ENCODE measurements at places on chromosomes 1 and 21.
A peak's percentile ranks its signal among the peaks of the same experiment; 100 is the strongest.

DNA sequence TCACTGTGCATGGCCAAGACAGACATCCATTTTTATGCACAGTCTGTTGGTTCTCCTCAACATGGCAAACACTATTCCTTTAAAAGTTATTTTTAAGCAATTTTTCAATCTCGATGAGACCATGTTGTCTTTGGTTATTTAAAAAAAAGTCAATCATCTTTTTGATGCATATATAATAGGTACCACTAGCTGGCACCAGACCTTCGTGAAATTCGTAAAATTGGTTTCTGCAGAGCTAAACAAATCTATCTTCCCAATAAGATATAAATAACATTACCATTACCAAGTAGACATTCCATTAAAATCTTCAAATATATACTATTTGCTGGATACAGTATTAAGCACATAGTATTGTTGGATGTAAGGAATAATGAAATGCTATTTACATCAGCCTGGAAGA is 220.0 kb upstream of the GREM2 start:
- DNase-seq: no peak

DNA sequence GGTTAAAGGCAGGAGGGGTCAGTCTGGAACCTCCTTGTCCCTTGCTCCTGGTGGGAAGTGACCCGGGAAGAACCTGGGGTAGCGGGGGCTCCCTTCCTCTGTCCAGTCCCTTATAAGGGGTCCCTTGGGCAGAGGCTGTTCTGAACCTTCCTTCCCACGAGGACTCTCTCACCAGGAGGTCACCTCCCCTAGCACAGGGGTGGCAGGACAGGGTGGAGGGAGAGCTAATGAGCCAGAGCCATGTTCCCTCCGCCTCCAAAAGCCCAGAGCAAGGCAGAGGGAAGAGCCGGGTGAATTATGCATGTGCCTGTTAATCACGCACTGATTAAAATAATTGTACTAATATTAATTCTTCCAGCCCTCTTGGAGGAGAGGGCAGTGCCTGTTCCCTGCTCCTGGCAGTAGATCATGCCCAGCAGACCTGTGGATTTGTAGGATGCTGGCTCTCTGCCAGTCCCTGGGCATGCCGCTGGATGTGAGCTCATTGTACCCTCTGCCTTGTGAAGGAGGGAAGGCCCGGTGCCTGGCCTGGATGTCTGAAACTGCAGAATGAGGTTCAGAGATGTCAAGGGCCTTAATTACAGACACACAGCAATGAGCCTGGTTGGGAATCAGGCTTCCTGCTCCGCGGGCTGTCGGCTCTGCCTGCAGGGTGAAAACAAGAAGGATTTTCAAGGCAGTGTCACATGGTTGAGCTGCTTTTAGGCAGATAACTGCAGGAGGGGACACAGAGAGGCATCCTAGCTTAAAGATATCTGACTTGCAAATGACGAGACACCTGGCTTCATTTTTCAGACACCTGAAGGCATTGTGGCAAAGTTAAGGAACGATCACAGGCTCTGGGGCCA is 68.2 kb downstream of the IGSF21 start:
- DNase-seq: no peak

DNA sequence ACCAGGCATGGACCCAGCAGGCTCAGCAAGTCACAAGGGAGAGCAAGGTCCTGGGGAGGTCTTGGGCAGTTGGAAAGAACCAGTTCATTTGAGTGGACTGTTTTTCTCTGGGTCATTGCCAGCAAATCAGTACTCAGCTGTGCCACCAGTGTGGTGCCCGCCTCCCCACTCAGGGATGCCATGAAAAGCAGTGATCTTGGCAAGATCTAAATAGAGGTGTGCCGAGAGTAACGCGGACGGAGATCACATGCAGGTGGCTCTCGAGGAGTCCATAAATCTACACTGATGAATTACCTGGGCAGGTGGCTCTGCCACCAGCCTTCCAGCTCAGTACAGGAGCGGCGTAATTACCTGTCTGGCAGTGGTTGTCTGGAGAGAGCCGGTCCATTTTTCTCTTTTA is 642.2 kb downstream of the PTPRU start:
- no peak for DNase-seq

DNA sequence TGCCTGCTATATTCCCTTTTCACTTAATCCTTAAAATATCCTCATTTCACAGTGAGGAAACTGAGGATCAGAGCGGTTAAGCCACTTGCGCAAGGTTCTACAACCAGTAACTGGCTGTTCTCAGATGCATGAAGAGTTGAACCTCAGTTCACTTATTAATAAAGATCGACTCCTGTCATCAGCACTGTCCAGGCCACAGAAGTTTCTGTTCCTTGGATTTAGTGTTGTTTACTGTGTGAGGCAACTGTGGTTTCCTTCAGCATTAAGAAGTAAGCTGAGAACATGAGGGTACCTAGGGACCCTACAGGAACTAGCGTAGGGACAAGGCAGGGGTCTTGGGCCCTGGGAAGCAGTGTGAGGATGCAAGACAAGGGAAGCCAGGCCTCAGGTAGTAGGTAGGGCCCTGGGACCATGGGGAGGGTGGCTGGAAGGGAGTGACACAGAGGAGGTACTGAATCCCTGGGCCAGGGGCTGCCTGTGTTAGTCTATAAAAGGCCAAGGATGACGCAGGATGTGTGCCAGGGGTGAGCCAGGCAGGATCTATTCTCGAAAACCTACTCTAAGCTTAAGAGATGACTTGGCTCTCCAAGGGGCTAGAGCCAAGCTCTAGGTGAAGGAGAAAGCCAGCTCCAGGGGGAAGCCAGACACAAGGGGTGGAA is 181.2 kb upstream of the CSF3R start:
- DNase-seq: no peak

DNA sequence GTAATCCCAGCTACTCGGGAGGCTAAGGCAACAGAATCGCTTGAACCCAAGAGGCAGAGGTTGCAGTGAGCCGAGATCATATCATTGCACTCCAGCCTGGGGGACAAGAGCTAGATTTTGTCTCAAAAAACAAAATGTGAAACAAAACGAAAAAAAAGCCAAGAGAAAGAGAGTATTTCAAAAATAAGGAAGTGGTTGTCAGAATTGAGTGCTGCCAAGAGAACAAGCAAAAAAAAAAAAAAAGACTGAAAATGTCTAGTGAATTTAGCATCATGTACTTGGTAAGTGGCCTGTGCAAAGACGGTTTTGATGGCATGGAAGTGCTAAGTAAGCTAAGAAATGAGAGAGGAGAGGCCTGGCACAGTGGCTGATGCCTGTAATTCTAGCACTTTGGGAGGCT is 14.3 kb downstream of the KPNA6 start:
- no peak for DNase-seq

DNA sequence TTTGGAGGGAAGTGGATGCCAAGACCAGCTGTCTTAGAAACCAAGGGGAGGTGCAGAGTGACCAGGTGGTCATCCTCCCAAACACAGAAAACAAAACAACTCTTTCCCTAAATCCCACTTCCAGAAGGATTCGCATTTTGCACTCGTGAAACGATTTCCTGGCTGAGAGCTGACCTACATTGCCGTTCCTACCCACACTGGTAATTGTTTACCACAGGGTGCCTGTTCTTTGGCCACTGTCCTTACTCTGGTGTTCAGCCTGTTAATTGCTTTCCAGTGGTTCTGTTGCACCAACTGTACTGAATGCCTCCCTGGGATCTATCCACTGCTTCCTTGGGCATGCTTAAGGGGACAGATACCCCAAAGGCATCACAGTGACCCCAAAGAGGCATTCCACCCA is 23.2 kb upstream of the PLA2G2C start:
- DNase-seq: no peak

GRCh38 chr21:30207252-30207579 is 8.7 kb downstream of the CLDN8 start:
- DNase-seq: no peak

- no peak for DNase-seq
These were observed 28.0 kb downstream of the MACO1 start for GRCh38 chr1:25458541-25459298.

DNA sequence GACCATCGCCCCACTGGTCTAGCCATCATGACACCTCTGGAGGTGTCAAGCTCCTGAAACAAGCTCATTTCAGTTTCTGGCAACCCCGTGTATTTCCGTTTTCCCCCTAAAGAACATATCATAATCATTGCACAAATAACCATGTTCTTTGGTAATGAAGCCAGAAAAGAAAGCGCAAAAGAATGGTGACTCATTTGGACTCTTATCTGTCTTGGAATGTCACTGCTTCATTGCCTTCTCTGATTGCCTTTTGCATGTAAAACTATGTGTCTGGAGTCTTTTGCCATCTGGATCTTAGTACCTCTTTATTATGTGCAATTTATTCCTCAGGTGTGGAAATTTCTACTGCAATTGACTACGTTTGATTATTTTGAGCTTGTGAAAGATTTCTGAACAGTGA is 110.5 kb downstream of the COLGALT2 start:
- DNase-seq: no peak

- DNase-seq: no peak
These were observed 132.1 kb upstream of the PRMT6 start for GRCh38 chr1:106924360-106924759.

- DNase-seq: no peak
These were observed at the start of gene HHIPL2 for GRCh38 chr1:222547944-222548671. HHIPL2 (minus strand) TSS chr1:222548104; CDS start chr1:222548044, 60 bp downstream.

- no peak for DNase-seq
These were observed 87.9 kb upstream of the LYST start for GRCh38 chr1:235954306-235955283.

DNA sequence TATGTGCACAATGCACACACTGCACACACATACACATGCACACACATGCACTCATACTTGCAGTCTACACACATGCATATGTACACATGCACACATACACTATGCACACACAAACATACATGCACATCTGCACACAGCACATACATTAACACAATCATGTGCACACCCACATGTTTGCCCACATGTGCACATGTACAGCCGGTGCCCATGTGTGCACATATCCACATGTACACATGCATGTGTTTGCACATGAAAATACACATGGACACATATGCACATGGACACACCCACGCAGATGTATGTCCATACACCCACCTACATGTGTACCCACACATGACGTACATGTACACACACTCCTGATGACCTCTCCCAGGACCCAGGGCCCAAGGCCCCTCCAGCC is 105.1 kb upstream of the ACTRT2 start:
- no peak for DNase-seq

GRCh38 chr1:200252531-200252930 is 157.3 kb downstream of the ZNF281 start:
- no peak for DNase-seq

DNA sequence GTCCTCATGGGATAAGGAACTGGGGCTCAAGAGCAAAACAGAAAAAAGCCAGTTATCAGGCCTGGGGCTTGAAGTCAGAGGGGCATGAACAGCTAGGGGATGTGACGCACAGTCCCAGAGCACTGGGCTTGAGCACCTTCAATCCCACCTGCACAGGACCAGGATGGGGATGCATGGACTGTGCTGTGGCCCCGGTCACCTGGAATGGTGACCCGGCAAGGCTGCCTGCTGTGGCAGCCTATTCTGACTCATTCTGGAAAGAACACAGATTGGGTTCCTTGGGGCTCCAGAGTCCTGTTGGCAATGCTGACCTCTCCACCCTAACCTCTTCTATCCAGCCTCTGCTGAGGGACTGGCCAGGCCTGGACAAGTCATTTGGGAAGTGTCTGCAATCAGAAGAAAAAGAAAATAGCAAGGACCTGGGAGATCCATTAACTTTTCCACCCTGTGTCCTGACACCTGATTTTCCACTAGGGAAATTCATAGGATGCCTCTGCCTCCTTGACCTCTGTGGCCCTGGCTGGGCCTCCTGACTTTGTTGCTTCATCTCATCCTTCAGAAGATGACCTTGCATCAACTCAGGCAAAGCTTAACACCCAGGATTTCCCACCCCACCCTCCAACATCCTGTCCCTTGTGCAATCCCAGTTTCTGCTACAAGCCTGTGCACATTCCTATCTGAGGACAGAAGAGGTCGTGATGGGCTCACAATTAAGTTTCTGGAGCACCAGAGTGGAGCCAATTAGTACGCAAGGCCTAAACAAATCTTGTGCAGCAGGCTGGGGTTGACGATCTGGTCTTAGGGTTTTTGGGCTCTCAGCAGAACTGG is 17.9 kb upstream of the FMOD start:
- DNase-seq: no peak

- DNase-seq: no peak
These were observed 24.0 kb downstream of the HENMT1 start for GRCh38 chr1:108636876-108637275.

GRCh38 chr1:219126377-219126776 is 47.3 kb upstream of the LYPLAL1 start:
- no peak for DNase-seq

DNA sequence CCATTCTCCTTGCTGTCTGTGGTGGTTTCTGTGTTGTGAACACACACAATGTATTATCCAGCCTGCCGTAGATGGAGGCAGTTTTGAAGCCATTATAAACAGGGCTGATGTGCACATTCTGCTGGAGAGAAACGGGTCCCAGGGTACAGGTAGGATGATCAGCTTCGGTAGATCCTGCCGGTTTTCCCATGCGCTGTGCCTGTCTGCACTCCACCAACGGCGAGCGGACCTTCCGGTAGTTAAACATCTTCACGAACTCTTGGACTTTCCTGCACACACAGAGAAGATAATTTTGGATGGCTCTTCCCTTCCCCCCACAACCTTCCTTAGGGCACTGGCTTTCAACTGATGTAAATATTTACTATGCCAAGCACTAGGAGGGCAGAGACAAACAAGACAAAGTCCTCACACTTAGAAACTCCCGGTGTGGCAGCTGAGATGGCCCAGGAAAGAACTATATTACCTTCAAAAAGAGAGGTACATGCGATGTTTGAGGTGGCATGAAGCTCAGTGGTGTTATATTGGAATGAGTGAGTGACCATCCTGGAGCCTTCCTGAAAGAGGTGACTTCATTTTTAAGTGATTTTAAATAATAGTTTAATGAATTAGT is 41.7 kb downstream of the ALPL start:
- DNase-seq: no peak

GRCh38 chr1:65434255-65434654 is 13.8 kb downstream of the LEPR start:
- DNase-seq: no peak

DNA sequence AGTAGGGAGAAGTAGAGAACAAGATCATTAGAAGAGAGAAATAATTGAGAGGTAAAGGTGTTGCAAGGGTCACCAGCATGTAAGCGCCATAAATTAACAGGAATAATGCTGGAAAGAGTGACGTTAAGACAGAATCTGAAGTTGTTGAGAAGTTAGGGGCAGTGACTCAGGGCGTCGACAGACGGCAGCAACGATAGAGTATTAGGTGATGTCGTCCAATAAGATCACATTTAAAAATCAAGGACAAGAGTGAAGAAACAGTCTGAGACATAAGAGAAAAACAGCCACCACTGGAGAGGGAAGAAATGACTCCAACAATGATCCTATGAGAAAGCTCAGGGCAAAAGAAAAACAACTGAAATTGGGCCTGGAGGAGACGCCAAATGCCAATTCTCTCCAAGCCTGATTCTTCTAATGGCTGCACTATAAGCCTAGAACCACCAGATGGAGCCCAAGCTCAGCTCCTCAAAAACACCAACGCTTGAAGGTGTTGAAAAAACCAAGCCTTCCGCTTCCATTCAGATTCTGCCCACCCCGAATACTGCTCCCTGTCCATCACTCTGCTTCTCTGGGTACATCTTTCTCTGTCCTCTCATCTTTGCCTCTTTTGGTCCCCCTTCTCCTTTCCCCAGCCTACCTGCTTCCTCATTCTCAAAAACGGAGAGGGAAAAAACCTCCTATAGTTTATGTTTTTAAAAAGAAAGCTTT is 70.0 kb downstream of the LUZP1 start:
- peak; percentile 27 for DNase-seq

All from activated CD8-positive, alpha-beta memory T cell treated with anti-CD3 and anti-CD28 coated beads for 48 hours (primary cell).